ENCODE measurements at places on chromosomes 6 and 20.

DNA sequence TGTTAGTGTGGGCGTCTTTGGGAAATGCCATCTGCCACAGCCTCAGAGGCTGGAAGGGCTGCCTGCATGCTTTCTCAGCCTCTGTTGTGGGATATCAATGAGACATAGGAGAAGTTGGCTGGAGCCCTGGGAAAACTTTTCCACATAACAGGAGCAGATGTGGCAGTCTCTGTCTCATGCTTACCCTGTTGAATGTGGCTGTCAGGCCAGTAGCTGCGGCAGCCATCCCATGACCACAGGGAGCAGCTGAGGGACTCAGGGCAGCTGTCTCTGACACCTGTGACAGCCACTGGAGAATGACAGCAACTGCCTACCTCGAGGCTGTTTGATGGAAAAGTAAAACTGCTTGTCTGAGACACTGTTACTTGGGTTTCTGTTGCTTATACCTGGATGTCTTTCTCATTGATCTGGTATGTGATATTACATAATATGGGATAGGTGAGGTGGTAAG lies 64.4 kb downstream of the TULP4 start:
- DNase-seq = no peak

- no peak for DNase-seq
These were observed 53.6 kb downstream of the FOXF2 start for GRCh38 chr6:1442929-1443328.

DNA sequence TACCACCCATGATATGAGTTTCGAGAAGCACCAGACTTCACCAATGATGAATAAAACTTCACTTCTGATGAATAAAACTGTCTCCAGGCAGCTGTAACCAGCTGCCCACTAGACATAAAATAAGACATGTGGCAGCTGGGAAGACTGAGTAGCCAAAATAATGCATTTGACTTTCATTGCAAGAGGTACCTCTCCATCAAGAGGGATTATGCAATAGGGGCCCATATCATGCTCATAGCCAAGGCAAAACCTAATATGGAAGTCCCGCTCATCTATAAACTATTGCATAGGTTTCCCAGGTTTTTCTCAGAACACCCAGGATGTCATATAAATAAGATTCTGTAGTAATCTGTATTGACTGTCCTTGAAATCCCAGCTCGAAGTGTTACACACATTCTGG lies 155.5 kb downstream of the SIM1 start:
- no peak for DNase-seq

- no peak for DNase-seq
These were observed 99.7 kb upstream of the RALGAPA2 start for GRCh38 chr20:20812136-20812535.

- DNase-seq = no peak
These were observed 104.9 kb upstream of the PRDM1 start for GRCh38 chr6:105981002-105981887.

DNA sequence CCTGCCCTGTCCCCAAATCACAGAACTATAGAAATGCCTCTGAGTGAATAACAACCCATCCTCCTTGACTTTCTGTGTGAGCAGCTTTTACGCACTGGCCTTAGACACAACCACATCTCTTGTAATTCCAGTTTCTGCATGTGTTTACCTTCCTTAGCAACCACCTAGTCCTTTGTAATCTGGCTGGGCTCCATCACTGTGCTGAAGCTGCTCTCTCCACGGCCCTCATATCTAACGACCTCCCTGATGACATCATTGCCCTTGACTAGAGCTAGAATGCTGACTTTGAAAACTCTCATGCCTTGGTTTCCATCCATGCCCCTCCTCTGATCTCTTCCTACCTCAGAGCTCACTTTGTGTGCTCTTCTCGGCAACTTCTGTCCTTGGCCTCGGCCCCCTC lies 30.5 kb upstream of the GLP1R start:
- DNase-seq = no peak

- no peak for DNase-seq
These were observed 137.0 kb upstream of the TENT5A start for GRCh38 chr6:81889377-81890053.

DNA sequence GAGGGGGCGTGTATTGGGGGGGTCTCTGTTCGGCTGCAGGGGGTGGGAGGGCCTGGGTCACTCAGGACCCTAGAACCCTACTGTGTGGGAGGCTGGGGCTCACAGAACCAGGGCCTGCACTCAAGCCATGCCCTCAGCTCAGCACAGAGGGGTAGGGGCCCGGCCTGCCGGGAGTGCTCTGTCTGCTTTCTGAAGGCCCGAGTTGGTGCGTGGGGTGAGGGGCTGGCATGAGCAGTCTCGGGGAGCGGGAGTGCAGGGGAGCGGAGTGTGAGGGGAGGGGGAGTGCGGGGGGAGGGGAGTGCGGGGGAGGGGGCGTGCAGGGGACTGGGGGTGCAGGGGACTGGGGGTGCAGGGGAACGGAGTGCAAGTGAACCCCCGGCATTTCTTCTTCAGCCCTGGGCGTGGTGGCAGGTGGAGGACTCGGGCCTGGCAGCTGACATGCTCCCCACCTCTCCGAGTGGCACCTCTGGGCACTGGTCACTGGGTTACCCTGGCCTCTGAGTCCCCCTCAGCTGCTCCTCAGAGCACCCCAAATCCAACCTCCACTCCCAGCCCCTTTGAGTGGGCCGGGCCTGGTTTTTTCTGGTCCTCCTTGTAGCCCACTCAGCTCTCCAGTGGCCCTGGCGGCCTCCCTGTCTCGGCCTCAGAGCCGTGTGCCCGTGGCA lies 1.0 kb downstream of the COL20A1 start:
- DNase-seq = no peak

- DNase-seq = no peak
These were observed 36.2 kb upstream of the HMGA1 start for GRCh38 chr6:34200340-34200971.

DNA sequence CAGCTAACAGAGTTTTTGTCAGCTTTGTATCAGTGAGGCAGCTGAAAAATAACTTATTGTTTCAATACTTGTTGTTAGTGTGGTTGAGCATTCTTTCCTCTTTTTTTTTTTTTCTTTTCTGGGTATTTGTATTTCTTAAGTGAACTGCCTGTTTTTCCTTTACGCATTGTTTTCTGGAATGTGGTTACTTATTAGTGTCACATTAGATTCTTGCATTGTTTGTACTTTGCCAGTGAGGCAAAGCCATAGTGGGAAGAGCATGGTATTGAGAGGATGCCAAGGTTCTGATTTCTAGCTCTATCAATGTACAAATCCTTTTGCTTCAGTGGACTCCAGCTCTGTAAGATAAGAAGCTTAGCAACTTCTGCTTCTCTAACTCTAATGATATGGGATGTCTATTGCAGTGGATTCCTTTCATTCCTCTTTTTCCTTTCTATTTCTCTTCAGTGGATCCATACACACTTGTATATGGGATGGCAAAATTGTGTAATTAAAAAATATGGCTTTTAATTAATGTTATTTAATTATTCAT lies 3.9 kb downstream of the CDKAL1 start:
- no peak for DNase-seq

DNA sequence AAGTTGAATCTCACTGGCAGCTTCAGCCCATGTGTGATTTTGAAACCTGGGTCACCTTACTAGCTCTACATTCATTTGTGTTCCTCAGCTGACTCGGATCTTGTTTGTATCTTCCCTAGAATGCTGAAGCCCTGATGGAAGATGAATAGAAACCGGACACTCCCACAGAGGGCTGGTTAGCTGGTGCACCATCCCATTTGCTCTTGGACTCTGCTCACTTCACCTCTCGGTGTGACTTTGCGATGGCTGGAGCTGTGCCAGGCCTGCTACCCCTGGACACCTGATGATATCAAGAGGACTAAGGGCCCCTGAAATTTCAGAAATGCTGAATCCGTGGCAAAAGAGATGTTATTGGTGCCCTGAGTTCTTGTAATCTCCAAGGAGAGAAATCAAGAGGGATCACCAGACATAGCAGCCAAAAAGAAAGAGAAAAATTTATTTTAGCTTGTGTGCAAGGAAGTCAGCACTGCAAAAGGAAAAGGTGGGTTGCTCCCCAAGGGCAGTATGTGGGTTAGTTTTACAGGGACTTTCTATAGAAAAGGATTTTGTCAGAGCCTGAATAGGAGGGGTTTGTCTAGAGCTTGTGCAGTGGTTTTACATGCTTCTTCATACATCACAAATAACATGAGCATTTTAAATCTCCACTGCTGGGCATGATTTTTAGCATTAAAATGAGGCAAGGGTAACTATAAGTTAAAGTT lies 426.3 kb upstream of the NOX3 start:
- no peak for DNase-seq

DNA sequence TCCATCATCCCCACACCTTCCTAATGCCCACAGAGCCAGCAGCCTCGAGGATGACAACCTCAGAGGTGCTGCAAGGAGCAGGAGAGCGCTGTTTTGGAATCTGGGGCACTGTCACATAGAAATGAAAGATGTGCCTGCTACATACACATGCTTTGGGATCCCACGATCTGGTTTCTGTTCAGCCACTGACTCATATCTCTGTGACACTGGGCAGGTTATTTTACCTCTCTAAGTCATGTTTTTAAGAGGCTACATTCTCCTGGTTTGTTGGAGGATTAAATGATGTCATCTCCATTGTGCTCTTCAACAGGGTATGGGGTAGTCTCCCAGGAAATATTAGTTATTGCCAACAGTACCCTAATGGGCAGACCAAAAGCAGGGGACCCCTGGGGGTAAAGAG lies 32.6 kb upstream of the TAB2 start:
- DNase-seq = no peak

DNA sequence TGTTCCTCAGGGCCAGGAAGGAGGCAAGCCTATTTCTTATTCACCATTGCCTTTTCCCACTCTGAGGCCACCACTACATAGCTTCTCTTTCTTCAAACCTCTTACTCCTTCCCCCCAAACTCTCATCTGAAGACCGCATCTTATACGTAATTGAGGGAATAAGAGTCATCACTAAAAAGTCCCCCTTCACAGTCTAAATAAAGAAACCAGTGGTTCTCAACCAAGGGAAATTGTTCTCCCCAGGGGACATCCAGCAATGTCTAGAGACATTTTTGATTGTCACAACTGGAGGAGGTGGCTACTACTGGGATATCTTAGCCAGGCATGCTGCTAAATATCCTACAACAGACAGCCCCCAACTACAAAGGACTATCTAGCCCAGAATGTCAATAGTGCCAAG lies 327.6 kb upstream of the CNR1 start:
- no peak for DNase-seq

DNA sequence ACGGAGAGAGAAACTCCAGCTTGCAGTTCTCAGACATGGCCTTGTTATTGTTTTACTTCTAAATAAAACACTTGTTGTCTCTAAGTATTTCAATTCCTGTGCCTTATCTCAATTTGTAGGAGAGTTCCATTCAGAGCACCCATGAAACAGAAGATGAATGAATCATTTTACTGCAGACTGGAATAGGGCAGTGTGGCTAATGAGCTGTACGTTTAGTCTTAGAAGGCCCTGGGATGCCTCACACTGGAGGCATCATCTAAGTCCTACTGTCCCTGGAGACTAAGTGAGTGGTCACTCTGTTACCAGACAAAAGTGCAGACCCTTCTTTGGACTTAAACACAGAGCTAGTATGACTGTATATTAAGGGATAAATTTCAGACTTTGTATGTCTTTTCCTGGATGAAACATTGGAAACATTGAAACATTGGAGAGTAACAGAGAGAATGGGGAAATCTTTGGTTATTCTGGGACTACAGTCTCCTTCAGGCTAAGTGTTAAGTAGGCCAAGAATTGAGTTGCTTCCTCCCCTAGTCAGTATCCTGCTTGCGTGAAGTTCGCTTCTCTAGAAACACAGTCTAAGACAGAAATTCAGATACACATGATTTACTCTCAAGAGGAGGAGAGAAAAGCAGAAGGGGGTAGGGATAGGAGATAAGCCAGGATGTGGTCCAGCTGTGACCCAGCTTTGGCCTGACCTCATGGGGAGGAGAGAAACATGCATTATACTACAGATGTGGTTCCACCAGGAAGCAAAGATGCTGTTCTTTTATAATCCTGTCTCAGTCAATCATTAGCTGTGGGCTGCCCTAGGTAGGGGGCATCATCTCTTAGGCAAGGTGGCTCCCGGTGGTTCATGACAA lies 167.4 kb upstream of the BMP2 start:
- DNase-seq = no peak

- DNase-seq = peak; percentile 34
These were observed 3.2 kb downstream of the SNX21 start for GRCh38 chr20:45836841-45837240.

DNA sequence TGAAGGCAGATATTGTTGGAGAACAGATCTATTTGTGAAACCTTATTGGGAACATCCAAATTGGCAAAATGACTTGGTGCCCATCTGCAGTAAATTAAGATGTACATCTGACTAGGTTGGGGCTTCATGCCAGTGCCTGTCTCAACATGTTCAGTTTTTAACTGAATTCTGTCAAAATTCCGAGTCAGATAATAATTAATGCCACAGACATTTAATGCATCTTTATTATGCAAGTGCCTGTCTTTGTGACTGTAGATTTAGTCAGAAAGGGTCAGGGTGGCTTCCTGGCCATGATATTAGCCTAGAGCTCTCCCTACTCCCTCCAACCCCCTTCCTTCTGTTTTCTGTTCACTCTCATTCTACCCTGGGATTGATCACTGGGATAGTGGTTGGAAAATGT lies 199.3 kb upstream of the FLRT3 start:
- DNase-seq = no peak

GRCh38 chr6:48747040-48747439 lies 636.0 kb upstream of the PTCHD4 start:
- no peak for DNase-seq

DNA sequence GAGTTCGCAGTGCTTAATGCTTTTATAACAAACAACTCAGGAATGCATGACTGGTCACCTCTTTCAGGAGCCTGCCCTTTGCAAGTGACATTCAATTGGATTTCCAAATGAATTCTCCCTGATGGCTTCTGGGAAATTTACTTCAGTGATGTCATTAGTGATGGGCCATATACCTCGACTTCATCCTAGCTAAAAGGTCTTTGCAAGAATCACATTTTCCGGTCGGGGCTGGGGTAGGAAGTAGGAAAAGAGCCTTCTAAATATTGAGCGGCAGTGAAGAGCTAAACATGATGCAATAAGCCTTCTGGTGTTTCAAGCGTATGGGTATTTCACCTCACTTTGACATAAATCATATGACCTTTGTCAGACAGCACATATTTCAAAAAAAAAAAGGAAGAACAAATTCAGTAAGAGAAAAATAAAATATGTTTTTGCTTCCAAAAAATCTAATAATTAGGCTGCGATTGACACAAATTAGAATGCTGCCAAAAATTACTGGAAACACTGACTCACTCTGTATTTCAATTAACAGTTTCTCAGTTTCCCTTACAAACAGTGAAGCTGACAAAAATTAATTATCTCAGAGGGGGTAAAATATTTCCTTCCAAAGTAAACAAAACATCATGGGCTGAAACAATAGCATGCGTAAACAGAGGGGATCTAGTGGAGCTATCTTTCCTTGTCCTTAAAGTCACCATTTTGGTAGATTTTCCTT lies 39.8 kb downstream of the ADTRP start:
- DNase-seq = no peak

GRCh38 chr6:169865346-169866139 lies 114.1 kb downstream of the ERMARD start:
- no peak for DNase-seq

- no peak for DNase-seq
These were observed 63.4 kb downstream of the TXNDC5 start for GRCh38 chr6:7846966-7847818.

Data from hematopoietic multipotent progenitor cell treated with erythropoietin and hydrocortisone succinate and interleukin-3 and kit ligand, for 17 days (in vitro differentiated cells).